Skeletal muscle cell (primary cell): ENCODE measurements at places on chromosomes 4 and X.

DNA sequence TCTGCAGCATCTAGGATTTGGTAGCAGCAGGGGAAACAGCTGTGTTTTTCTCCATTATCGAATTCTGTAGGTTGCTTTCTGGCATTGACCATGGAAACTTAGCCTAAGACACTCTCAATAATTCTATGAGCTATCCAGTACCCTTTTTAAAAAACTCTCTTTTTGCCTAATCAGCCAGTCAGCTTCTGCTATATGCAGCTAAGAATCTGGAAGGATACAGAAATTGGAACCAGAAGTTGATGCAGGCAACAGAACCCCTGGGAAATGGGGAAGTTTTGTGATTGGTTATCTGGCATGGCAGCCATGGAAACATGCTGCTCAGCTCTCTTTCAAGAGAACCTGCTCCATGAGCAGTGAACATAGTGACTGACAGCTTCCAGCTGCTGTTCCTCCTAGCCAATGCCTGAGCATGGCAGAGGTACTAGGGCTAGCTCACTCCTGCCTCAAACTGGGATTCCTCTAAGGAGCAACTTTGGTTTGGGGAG is 417.6 kb upstream of the MAOA start:
- DNase-seq, result no peak

- no peak for DNase-seq
Measured at GRCh38 chr4:127772769-127773671, 9.1 kb upstream of the HSPA4L start.

DNA sequence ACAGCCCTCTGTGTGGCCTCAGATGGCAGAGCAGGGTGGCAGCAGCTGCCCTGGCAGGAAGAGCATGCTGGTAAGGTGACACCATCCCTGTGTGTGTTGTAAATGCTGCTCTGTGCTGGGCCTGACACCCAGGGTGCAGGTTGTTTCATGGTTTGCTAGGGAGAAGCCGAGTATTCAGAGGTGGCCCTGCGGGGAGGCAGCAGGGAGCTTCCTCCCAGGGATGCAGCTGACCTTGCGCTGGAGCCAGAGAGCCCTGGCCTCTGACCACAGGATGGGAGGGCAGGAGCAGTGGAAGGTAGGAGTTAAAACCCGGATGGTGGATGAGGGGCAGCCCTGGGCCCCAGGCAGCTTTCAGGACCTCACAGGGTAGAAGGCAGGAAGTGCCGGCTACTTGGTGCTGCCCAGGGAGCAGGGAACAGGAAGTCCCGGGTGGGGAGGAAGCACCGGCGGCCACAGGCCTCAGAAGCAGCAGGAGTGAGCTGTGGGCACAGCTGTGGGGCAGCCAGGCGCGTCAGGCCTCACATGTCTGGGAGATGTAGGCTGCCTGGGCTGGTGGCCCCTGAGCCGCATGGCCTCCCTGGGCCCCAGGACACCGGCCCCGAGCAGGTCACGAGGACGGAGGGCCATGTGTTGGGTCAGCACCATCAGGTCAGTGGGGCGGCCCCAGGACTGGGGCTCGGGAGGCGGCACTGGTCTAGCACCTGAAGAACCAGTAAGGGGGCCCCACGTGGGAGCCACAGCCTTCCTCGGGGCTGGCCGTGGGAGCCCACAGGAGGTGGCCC is 19.1 kb downstream of the SH3BP2 start:
- no peak for DNase-seq

- DNase-seq, result no peak
Measured at GRCh38 chr4:21198683-21199082, 498.4 kb downstream of the PACRGL start.
